ENCODE measurements at places on chromosomes 6 and 20. TPM values are rescaled to one million over a fixed set of nuclear protein-coding genes. Genes with fewer than 3 reads are reported as not detected.

Gene WFDC9
- total RNA-seq: not detected

- no peak for ATAC-seq
Measured at GRCh38 chr6:75546381-75546780, 52.8 kb upstream of the FILIP1 start.

DNA sequence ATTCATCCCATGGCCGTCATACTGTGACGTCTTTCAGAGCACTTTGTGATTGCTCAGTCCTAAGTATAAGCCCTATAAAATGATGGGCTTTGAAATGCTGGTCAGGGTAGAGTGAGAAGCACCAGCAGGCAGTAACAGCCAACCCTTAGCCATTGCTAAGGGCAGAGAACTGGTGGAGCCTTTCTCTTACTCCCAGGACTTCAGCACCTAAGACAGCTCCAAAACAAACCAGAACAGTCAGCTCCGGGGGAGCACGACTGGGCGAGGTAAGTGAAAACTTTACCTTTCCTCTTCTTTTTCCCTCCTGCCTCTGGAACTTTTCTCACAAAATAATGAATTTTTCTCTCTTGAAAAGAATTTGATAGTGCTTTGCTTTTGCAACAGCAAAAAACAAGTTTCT is at the start of gene VIP:
Gene VIP, plus strand, starts transcription at position 104 of the 400 bp plus-strand sequence. CDS start 1,381 bp downstream, outside the sequence.
- ATAC-seq: no peak

- peak; percentile 85 for ATAC-seq
Measured at GRCh38 chr20:37922016-37922415, 19.1 kb downstream of the VSTM2L start.

Gene SLC23A2
- total RNA-seq: 9.0 TPM

DNA sequence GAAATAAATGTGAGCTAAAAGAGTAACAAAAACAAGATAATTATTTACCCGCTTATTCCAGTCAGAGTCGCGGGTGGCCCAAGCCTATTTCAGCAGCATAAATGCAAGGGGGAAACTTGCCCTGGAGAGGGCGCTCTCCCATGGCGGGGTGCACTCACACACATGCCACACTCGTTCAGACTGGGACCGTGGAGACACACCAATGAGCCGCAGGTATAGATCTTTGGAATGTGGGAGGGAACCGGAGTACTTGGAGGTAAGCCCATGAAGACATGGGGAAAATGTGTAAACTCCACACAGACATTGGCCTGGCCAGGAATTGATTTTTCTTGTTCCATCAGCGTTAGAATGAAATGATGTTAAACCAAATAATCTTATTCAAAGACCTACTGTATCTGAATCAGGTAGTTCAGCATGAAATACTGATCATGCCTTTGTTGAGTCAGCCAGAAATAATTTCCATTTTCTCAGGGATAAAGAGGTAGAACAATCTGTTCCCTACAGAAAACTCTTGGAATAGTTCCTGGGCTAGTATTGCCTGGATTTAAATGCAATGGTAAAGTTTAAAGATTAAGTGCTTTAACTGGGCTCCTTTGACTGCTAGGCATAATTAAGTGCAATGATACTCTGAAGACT is 191.5 kb downstream of the MCHR2 start:
- no peak for ATAC-seq

GRCh38 chr6:33508935-33509926 is 54.9 kb downstream of the ZBTB9 start:
- no peak for ATAC-seq

DNA sequence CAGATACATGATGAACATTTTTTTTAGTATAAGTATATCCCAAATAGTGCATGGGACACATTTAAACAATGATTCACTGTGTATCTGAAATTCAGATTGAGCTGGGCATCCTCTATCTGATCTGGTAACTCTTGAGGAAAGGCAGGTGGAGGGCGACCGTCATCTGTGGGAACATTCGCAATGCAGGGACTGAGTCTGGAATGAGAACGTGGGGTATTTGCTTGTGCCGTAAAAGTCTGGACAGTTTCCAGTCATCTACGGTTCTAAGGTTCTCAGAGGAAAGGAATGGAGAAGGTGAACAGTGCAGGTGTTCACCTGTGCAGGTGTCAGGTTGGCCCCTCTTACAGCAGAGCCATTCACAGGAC is 22.6 kb downstream of the CTCFL start:
- ATAC-seq: no peak

DNA sequence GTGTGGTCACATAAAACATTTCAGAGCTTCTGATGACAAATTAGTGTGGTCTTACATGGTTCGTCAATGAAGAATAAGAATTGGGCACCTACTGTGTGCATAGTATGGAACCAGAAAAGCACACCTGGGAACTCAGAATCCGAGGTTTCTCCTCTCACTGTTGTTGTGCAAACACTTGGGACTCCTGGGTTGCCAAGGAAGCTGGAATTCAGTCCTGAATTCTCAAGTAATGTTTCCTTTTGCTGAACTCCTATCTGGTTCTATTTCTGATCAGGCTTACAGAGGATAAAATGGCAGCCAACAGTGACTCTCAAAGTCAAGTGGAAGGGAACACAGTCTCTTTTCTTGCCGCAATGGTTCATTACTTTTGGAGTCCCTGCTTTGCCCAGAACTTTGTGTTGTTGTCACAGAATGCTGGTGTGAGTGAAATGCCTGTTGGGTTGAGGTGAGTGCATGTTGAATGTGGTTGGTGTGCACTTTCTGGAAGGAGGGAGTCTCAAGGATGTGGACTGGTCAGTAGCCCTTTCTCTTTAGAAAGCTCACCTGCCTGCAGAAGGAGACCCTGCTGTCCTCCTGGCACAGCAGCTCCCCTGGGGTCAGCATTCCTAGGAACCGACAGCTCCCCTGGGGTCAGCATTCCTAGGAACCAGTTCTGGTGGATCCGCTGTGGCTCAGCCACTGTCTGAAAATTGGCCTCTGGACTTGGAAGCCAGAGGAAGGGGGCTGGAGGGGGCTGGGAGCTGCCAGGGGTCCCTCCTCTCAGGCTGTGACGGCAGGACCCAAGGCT is 1.4 kb downstream of the UNC93A start:
- ATAC-seq: no peak

DNA sequence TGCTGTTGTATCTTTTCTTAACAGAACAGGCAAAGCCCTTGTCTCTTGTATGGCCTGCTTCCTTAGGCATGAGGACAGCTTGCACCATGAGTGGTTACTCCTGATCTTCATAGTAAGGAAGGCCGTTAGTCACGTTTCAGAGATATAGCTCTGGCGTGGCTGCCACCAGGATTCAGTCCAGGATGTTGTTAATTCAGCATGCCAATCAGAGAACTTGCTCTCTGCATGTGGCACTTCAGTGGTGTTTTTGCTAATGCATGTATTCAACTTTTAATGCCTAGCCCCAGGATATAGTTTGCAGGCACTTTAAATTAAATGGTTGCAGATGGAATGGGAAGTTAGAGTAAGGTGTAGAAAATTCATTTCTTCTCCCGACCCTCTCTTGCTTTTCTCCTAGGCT is 20.0 kb downstream of the ARFGEF2 start:
- ATAC-seq: no peak

- ATAC-seq: peak; percentile 39
Measured at GRCh38 chr6:20716865-20717264, 182.6 kb downstream of the CDKAL1 start.

Gene B3GALT4
- 4.0 TPM for total RNA-seq

DNA sequence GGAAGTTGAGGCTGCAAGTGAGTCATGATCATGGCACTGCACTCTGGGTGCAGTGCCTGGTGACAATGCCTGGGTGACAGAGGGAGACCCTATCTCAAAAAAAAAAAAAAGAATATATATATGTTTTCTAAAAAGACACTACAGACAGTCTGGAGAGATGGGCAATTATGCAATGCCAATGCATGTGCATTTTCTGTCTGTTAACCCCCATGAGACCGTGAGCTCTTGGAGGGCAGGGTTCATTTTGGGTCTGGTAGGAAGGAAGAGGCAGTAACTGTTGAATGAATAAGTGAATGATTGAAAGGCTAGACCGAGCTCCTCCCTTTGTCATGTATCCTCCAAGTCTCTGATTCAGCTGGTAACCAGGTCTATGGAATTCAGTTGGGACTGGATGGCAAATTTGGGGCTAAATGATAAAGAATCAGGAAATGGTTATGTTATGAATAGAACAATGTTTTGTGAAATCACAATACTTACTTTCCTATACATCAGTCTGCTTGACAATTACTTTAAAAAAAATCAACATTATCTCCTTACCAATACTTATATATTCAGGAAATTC is 5.6 kb upstream of the BLCAP start:
- no peak for ATAC-seq

Gene SLC18B1
- total RNA-seq: 4.1 TPM
